Adrenal gland (tissue), 19 donors: ENCODE measurements at places on chromosomes 16 and 17. TPM values are rescaled to one million over a fixed set of nuclear protein-coding genes. Genes with fewer than 3 reads are reported as not detected.

DNA sequence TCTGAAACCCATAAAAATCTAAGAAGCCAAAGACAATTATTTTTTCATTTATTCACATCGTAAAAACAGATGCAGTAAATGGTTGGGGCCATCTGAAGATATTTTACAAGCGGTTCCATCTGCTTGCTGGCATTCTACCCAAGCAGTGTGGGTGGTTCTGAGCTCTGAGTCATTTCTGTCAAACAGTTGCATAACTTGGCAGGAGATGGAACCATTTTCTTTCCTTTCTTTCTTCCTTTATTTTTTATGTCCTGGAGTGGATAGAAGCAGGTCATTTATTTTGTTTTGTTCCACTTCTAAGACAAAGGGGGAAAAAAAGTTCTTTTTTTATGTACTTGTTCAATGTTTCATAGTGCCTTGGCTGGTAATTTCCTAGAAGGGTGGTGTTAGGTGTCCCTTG is 1151.9 kb upstream of the GOT2 start:
- DNase-seq: peak; percentile 45

GRCh38 chr17:58640202-58640601 is 51.6 kb downstream of the TEX14 start:
- no peak for DNase-seq

Gene KCNH6
- total RNA-seq: not detected

DNA sequence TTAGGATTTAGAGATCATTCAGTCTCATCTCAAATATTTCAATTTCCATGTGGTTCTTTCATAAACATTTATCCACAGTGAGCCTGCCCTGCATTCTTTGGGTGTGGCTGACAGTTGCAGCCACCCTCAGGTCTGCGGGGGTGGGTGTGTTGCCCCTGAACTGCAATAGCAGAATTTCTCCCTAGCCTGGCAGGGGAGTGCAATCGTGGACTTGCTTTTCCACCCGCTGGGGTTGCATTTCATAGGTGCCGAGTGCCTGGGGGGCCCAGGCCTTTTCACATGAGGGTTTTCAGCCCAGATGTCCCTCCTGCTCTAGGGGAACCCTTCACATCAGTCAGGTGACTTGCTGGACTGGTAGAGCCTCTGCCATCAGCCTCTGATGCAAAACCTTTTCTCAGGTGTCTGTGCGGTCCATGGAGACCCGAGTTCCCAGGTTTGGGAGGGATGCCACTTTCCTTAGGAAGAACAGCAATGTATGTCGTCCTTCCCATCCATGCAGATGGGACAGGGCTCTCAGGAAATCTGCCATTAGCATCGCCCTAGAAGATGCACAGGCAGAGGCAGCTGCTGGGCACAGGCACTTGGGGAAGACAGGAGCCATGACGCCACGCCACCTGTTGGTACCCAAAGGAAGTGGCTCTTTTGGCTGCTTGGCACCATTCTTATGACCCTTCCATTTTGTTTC is 2.4 kb upstream of the USP36 start:
- peak; percentile 73 for DNase-seq

DNA sequence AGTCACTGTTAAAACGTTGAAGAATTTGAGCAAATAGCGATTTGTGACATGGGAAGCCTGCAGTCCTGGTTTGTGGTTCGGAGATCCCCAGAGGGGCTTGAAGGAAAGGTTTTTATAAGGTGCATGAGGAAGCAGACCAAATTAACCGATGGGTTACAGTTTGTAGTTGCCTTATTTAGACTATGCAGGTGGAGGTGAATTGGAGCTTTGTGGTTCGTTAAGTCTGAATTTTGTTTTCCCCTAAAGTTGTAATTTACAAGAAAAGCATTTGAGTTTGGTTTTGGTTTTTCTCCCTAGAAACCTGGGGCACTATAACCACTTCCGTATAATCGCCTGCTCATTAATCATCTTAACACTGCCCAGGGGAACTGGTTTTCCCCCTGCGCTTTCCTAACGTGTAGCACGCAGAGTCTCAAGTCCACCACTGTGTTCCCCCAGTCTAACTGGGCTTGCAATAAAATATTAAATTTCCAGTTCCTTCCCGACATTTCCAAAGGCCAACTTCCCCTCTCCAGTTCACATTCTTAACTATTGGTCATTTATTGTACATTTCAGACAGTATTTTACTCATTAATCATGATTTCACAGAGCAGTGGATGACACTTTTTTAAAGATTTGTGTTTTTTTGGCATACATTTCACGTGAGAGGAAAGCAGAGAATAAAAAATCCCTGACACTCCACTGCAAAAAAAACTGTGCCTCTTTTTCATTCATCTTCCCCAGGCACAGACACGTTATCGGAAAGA is 932 bp downstream of the ZNF267 start:
- no peak for DNase-seq

DNA sequence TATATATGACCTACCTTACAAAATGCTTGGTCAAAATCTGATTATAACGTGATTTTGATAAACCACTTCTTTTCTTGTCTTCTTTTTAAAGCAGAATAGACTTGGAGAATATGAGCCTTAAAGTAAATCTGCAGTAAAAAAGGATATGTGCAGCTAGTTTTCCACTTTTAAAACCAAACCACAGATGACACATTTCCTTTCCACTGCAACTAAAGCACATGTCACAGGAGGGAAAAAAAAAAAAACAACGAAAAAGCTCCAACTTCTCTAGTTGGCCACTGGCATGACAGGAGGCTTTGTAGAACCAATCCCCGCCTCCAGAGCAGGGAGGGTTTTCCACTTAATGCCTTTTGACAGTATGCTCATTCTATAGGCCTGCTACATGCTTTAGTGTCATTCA is at the start of gene EVI2A:
TSS of gene EVI2A (minus strand) at position 142 of the 400 bp plus-strand sequence. CDS start 2,609 bp downstream, outside the sequence.
- DNase-seq: no peak

GRCh38 chr17:8670421-8670820 is 39.9 kb upstream of the MYH10 start:
- no peak for DNase-seq

GRCh38 chr17:7357381-7357780 is 2.4 kb downstream of the TMEM95 start:
- DNase-seq: no peak

- DNase-seq: no peak
Observed at GRCh38 chr17:7004398-7005253, 7.8 kb upstream of the RNASEK start.

Gene ELMO3
- 1.5 TPM for total RNA-seq

Gene TSR3
- total RNA-seq: 75.0 TPM

DNA sequence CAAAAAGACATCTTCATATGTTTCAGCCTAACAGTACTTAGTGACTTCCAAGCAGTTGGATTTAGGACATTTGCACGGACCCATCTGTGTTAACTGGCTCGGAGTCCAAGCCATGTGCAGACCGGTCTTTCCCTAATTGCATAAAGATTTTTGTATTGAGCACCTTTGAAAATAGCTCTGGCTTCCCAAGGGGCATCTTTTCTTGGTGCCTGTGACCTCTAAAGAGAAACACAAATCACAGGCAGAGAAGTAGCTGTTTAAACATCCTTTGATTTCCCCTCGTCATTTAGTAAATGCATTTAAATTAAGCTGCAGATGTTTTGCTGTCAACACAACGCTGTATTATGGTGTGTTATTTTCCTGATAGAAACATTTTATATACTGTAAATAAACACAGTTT is 288.2 kb upstream of the SALL1 start:
- no peak for DNase-seq

- peak; percentile 83 for DNase-seq
Observed at GRCh38 chr17:50177983-50178834, 12.4 kb downstream of the SGCA start.

DNA sequence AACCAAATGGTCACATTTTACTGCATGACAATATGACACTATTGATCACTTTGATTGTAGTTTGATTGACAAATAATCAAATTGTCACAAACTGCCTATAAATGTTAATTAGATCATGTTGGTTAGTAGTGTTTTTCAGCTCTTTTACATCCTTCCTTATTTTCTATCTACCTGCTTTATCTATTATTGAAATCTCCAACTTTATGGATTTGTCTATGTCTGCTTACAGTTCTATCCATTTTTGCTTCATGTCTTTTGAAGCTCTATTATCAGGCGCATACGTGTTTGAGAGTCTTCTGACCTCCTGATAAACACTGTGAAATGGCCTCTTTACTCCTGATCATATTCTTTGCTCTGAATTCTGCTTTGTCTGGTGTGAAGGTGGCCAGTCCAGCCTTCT is 83.2 kb upstream of the GNG13 start:
- DNase-seq: no peak

Gene TBC1D3K
- total RNA-seq: not detected

Gene CAMKK1
- total RNA-seq: 9.7 TPM

DNA sequence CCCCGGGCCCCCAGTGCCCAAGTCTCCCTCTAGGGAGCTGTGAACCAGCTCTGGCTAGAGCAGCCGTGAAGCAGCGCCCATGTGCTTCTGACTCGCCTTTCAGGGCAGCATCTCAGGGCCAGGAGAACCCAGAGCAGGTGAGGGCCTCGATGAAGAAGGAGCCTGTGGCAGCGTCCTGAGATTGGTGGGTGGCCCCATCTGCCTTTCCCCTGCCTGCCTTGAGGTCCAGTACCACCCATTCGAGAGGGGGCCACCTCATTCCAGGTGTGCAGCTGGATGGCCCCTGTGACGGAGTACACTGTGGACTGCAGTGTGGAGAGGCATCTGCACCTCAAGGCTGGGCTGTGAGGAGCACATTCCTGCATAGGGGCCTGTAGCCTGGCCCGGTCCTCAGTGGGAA is 167.3 kb upstream of the ZNF267 start:
- DNase-seq: no peak

Gene NUTF2
- total RNA-seq: 70.0 TPM

GRCh38 chr16:57310801-57311200 is 26.3 kb upstream of the PLLP start:
- no peak for DNase-seq

- no peak for DNase-seq
Observed at GRCh38 chr16:761625-762513, 1.3 kb downstream of the MSLN start.

DNA sequence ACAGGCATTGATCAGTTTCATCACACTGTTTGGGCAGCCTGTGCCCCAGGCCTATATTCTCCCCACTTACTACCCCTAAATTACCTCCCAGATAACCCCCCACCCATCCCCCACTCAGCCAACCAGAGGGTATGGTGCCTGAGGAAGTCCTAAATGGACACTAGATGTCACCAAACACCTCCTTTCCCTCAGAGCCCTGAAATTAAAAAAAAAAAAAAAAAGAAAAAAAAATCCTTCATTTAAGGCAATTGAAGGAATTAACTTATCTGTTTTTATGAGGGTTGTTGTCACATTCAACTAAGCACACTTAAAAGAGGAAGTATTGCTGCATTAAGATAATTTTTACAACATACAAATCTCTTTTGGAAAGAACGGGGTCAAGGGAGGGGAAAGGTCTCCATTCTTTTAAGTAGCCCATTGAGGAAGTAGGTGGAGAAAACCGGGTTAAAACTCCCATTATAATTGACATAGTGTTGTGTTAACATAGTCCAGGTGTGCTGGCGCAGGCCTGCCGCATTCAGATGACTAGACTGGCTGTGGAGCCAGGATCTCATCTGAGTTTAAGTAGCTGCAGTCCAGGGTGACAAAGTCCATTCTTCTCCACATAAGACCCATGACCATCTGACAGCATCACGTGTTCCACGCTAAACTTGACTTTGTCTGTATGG is 46.3 kb downstream of the SNX11 start:
- DNase-seq: peak; percentile 36

- no peak for DNase-seq
Observed at GRCh38 chr16:55853114-55853513, 20.2 kb upstream of the CES1 start.

DNA sequence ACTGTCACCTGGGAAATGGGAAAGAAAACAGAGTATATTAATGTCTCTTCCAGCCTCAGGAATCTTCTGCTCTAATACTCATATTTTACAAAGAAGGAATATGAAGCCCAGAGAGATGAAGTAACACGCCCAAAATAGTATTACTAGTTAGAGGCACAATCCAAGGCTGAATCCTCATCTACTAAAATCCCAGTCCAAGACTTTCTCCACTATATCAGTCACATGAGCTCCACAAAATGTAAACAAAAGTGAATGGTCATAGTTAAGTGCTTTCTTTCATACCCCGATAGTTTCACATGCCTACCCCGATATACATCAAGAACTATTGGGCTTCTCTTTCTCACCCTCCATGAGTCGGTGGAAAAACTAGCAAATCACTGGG is 965 bp downstream of the INTS2 start:
- no peak for DNase-seq

DNA sequence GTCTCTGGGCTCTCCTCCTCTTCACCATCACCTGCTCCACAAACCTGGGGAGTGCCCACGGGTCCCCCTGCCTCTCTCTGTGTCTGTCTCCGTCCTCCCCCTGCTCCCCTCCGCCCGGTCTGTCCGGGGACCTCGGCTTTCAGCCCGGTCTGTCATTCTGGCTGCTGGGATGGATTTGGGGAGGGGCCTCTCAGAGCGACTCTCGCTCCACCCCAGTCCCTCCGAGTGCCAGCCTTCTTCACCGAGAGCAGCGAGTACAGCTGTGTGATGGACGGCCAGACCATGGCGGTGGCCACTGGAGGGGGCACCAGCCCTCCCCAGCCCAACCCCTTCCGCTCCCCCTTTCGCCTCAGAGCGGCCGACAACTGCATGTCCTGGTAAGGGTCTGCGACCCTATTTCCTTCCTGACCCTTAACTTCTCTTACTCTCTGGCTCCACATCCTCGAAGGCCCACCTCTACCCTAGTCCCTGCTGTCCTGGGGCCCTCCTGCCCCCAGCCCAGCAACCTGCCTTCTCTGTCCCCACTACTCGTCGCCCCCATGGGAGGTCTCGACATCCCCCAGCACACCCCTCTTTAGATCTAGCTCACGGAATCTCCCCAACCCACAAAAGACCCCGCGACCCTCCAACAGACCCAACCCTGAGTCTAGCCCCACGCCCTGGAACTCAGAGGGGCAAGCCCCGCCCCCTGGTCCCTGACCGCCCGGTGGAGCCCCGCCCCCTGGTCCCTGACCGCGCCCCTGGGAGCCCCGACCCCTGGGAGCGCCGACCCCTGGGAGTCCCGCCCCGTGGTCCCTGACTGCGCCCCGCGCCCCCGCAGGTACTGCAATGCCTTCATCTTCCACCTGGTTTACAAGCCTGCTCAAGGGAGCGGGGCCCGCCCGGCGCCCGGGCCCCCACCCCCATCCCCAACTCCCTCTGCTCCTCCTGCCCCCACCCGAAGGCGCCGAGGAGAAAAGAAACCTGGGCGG is 5.6 kb upstream of the CXCL16 start:
- DNase-seq: no peak

GRCh38 chr16:52725461-52725860 is 178.5 kb upstream of the TOX3 start:
- DNase-seq: no peak
